ENCODE measurements at places on chromosomes 7 and 10.

GRCh38 chr10:4656576-4657194 is 169.3 kb upstream of the AKR1E2 start:
- peak; percentile 64 for DNase-seq

DNA sequence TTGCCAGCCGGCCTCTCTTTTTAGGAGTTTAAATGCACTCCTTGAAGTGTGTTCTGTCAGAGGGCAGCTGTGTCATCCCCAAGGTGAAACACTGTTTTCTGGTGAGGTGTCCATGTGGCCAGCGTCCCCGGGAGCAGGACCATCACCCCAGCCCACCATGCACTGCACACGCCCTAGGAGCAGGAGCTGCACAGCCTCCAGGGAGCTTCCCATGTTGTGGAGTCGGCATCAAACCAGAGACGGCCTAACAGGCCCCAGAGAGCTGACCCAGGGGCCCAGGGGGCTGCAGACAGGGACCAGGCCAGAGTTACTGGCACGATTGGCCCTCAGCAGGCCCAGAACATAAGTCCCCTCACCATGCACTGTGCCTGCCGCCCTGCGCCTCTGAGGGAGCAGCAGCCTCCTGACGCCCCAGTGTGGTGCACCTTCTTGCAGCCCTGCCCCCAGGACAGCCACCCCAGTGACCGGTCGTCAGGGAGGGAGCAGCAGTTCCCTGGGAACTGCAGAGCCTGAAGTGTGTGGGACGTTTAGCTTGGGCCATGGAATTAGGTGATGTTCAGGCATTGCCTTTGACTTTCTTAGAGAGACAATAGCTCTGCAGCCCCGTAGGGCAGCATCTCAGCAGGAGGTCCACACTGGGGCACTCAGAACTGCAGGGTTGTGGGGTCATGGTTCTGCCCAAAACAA is 97.9 kb downstream of the NKX6-2 start:
- DNase-seq: no peak

GRCh38 chr7:104328970-104329825 is 795 bp downstream of the LHFPL3 start:
- DNase-seq: no peak

DNA sequence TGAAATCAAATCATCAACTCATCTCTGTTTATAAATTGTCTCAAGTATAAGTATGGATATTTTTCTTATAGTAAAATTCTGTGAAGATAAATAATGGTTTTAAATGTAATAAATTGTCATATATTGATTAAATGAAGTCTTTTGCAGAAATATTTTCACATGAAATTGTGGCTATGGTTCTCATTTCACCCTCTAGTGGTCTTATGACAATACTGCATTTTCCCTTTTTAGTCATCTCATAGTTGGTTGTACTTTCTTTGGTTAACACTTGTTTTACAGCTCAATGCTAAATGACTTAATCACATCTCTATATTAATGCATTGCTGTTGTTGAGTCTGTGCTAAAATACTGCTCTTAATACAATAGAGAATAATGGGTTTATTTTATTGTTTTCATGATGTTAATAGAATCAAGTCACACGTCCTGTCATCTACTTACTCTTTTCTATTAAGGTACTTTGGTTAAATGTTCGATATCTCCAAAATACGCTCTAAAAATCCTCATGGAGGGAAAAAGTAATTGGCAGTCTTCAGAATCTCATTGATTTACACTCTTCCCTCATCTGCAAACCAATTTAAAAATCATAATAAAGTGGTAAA is 38.0 kb upstream of the CACNA2D1 start:
- DNase-seq: no peak

DNA sequence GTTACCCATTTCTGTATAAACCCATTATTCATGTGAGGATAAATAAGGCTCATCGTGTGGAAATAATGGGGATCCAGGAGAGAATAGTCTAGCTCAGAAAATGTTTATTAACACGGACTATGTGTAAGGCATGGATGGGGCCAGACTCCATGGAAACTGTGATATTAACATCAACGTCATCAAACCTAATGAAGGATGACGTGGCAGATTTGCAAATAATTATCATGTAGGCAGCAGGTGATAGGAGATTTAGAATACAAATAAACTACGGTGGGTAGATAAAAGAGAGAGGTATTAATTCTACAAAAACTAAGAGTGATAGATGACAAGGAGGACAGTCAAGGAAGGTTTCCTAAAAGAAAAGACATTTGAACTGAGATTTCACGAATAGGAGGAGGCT is 592.2 kb downstream of the REEP3 start:
- no peak for DNase-seq

- DNase-seq: no peak
Measured at GRCh38 chr7:19397911-19398310, 252.7 kb upstream of the FERD3L start.

- no peak for DNase-seq
Measured at GRCh38 chr10:88070080-88070880, 206.9 kb downstream of the PTEN start.

GRCh38 chr7:87219545-87220025 is at the start of gene TMEM243:
Gene TMEM243 (minus strand): TSS chr7:87219732. CDS start chr7:87219503, 229 bp downstream.
- peak; percentile 88 for DNase-seq

DNA sequence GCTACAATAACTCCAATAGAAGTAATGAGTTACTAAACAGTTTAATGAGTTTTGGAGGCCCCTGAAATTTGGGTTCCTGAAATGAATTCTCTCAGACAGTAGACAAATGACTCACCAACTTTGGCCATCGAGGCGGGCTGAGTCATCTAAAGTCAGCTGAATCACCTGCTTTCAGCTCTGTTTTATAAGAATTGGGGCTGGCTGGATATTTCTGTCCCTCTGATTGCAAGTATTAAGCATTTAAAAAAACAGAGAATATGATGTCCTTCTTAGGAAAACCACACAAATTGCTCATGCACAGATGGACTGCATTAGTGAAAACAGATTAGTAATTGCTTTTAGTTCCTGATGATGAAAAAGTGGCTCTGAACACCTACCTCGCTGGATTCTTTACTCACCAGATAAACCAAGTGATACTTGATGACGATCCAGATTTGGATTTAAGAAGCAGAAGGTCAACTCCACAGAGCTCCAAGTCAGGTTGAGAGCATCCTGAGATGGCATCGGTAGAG is 59.1 kb downstream of the ZNF365 start:
- peak; percentile 54 for DNase-seq

DNA sequence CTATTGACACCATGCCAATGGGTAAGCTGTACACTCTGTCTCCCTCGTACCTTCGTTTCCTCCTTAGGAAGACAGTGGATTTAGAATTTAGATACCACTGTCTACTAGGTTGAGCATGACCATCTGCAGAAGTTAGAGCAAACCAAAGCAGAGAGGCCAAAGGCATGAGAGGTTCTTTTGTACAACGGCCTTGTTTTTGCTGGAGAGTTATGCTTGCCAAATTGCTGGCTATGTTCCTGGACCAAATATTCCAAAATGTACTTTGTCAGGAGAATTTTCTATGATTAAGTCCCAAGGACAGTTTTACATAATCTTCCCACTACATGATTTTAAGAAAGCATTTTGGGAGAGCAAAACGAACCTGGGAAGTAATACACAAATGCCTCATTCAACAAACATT is 47.9 kb upstream of the PLCE1 start:
- no peak for DNase-seq

GRCh38 chr7:155680124-155680523 is 35.7 kb downstream of the RBM33 start:
- no peak for DNase-seq

- no peak for DNase-seq
Measured at GRCh38 chr7:92092210-92092609, 42.1 kb downstream of the CYP51A1 start.

DNA sequence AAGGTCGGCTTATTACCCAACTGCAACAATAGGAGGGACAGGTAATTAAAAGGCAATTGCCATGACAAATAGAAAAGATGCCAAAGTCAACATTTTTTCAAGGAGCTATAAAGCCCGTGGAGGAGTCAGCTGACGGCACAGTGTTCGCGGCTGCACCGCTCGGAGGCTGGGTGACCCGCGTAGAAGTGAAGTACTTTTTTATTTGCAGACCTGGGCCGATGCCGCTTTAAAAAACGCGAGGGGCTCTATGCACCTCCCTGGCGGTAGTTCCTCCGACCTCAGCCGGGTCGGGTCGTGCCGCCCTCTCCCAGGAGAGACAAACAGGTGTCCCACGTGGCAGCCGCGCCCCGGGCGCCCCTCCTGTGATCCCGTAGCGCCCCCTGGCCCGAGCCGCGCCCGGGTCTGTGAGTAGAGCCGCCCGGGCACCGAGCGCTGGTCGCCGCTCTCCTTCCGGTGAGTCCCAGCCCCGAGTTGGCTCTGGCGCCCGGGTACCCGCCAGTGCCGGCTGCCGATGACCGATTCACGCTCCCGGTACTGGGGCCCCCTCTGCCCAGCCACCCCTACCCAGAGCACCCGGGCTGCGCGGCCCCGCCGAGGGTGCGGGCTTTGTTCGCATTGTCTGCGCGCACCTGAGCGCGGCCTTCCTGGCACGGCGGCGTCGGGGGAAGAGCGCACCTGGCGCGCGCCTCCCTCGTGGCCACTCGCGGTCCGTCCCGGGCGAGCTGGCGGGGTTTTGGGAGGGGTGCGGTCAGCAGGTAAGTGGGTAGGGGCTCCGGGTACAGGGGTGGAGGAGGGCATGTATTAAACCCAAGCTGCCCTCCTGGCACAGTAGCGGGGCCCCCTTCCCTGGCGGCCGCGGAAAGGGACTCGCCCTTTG is at the start of gene VWA2:
Gene VWA2 (plus strand): TSS at position 138 of the 877 bp plus-strand sequence. CDS start 9,460 bp downstream, outside the sequence.
- DNase-seq: peak; percentile 24

GRCh38 chr7:14859267-14859666 is 43.3 kb downstream of the DGKB start:
- DNase-seq: no peak

GRCh38 chr10:43042503-43043341 is 34.1 kb upstream of the RET start:
- no peak for DNase-seq

GRCh38 chr7:8751557-8752231 is 318.3 kb downstream of the NXPH1 start:
- DNase-seq: no peak

- DNase-seq: peak; percentile 7
Measured at GRCh38 chr7:37832194-37832593, 16.2 kb upstream of the NME8 start.

GRCh38 chr10:129887986-129888783 is 75.9 kb downstream of the EBF3 start:
- DNase-seq: no peak

- DNase-seq: no peak
Measured at GRCh38 chr10:43109671-43110249, 28.5 kb upstream of the CSGALNACT2 start.

GRCh38 chr10:119138346-119139306 is 26.9 kb downstream of the SFXN4 start:
- DNase-seq: no peak

- no peak for DNase-seq
Measured at GRCh38 chr7:93858857-93859256, 31.7 kb downstream of the TFPI2 start.

- DNase-seq: no peak
Measured at GRCh38 chr10:124039483-124040013, 53.9 kb downstream of the CHST15 start.

DNA sequence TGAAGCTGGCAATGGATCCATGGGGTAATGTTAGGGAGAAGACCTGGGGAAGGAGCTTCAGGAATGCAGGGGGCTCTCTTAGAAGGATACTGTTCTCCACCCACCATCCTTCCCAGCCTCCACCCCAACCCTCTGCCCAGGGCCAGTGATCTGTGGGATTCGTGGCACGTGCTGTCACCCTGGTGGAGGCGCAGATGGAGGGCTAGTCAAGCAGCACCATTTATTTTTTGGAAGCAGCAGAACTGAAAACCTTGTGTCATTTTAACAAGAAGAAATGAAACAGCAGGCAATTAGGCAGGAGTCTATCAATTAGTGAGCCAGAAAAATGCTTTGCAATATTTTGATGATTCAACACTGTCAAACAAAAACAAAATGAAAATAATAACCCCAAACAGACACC is 155.9 kb downstream of the SH2D4B start:
- DNase-seq: no peak

DNA sequence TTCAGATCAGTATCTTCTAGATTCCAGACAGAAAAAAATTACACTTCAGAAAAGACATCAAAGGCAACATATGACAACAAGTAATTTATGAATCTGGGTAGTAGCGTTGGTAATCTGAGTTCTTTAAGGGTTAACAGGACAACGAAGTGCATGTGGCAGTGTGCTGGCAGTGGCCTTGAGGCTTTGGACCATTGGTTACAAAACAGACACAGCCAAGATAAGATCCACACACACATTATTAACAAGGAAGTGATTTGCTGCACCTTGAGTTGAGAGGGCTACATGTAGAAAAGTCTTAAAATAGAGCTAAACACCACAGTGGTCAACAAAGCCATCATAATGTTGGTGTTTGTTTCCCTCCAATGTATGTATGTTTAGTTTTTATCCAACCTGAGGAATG is 40.6 kb downstream of the AKR1D1 start:
- no peak for DNase-seq

GRCh38 chr10:67086327-67087134 is 160.7 kb downstream of the LRRTM3 start:
- DNase-seq: no peak

GRCh38 chr7:51727441-51727840 is 410.8 kb upstream of the COBL start:
- no peak for DNase-seq

DNA sequence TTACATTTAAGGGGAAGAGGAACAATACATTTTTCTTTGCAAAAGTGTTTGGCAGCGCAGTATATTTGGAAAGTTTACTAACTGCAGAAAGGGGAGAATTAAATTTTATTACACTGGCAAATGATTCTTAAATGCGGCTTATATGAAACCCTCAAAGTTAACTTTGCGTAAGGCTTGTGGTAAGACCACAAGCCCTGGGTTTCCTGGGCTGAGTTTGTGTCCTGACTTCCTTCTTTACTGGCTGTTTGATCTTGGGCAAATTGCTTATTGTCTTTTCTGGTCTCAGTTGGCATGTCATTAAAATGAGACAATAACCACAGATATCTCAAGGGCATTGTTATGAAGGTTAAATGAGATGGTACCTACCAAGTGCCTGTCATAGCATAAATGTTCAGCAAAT is 106.8 kb downstream of the GLRX3 start:
- DNase-seq: no peak

GRCh38 chr7:40680657-40681056 is 545.9 kb downstream of the SUGCT start:
- no peak for DNase-seq

DNA sequence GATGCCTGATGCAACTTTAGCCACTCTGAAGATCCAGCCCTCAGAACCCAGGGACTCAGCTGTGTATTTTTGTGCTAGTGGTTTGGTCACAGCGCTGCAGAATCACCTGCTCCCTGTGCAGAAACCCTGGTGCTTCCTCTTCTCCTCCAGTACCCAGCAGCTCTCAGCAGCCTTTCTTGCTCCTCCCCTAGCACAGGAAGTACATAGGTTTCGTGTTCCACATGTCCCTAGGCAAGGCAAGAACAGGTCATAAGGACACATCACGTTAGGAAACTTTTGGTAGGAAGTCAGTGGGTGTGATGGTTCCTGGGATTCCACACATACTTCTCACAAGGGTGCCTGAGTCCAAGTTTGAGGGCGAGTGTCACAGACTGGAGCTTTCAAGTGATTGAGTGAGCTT is 167.9 kb upstream of the PRSS1 start:
- DNase-seq: peak; percentile 43

Measured in CD4-positive, alpha-beta T cell treated with Interleukin-6 for 4 hours (primary cell).